ENCODE measurements at places on chromosomes 2 and 18.

DNA sequence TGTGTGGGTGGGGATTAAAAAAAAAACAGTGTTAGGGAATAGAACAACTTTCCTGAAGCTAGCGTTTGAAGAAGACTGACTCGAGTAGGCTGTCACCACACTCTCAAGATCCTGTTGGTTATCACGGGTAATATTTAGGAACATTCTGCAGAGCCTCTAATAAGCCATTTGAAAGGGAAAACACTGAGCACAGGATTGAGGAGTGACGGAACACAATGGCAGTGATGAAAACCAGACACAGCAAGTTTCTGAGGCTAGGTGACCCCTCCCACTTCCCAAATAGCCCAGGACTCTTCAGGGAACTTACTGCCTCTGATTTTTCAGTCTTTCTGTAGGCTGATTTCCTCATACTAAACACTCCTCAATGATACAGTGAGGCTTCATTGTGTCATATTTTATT is 88.2 kb upstream of the TMEM200C start:
- DNase-seq: no peak

DNA sequence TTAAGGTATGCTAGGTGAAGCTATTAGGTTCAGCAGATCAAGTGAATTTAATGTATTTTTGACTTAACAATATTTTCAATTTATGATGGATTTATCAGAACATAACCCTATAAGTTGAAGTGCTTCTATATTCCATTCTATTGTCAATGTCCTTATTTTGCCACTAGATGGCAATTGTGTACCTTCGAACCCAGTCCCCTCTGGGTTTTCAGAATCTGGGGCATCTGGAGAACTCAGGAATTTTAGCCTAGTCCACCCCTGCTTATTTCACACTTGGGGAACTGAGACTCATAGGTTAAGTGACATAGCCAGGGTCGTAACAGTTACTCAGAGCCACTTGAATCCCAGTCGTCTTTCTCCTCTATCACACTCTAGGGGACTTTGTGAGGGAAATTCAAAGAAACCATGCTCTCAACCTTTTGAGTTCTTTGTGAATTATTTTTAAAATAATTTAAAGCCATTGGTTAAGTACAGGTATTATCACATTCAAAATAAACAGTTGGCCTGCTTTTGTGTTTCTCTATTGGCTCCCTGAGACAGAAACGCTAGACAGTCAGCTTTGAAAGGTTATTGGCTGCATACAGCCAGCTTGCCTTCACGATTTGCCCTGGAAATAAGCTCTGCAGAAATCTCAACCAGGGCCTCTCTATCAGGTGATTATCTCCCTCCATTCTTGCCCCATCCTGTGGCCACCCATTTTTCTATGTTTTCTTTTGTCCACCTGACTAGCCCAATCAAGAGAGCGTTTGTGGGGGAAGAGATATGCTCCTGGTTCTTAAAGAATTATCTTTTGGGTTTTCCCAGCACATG is 145.0 kb downstream of the TTC27 start:
- DNase-seq: peak; percentile 35

DNA sequence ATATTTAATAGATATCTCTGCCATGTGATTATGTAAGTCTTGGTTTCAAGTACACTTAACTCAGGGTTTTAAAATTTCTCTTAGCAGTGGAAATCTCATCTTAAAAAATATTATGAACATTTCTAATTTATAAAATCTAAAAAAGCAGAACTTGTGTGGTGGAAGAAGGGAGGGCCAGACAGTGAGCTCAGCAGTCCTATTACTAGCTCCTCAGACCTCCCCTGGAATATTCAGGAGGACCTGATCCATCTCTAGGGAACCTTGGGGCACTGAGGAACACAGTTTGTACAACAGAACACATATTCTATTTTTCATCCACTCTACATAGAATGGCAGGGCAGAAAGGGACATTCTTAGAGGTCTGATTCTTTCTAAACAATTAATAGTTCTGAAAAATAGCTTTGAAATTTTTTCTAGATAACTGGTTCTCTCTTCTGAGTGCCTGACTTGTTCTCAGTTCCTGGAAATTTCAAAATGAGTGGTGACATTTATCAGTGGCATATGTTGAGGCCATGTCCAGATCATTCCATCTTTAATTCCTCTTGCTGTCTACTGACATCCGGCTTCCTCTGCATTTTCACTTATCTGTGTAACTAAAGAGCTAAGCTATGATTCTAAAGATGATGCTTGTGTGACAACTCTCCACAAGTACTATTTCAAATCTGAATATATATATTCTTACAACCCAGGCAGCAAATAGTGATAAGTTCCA is 8.2 kb upstream of the MAP4K4 start:
- no peak for DNase-seq

- DNase-seq: no peak
These were observed 179.0 kb downstream of the ASXL3 start for GRCh38 chr18:33757037-33757436.

GRCh38 chr2:131445896-131446295 is 30.0 kb upstream of the TUBA3D start:
- no peak for DNase-seq

DNA sequence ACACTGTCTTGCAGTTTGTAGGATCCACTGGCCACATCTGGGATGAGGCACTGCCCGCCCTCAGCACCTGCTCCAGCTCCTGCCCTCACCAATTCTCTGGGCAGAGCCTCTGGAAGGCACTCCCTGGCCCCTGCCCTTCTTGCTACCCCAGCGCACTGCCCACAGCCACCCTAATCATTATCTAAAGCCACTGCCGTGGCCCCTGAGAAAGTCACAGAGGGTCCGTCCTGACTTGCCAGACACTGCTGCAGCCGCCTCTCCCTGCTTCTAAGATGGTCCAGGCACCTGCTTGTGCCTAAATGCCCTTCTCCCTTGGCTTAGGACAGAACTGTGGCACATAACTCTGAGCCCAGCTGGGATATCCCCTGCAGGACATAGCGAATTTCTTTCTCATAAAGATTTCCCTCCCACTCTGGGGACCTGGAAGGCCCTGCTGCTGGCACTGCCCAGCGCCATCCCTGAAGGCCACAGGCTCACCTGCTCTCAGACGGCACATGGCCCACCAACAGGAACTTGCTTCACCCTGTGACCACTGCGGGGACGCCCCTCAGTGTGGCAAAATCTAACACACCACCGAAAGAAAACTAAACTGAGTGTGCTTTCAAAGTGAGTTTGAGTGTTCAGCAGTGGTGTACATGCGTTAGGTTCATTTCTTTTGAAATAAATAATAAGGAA is 244.9 kb downstream of the HDAC4 start:
- no peak for DNase-seq

DNA sequence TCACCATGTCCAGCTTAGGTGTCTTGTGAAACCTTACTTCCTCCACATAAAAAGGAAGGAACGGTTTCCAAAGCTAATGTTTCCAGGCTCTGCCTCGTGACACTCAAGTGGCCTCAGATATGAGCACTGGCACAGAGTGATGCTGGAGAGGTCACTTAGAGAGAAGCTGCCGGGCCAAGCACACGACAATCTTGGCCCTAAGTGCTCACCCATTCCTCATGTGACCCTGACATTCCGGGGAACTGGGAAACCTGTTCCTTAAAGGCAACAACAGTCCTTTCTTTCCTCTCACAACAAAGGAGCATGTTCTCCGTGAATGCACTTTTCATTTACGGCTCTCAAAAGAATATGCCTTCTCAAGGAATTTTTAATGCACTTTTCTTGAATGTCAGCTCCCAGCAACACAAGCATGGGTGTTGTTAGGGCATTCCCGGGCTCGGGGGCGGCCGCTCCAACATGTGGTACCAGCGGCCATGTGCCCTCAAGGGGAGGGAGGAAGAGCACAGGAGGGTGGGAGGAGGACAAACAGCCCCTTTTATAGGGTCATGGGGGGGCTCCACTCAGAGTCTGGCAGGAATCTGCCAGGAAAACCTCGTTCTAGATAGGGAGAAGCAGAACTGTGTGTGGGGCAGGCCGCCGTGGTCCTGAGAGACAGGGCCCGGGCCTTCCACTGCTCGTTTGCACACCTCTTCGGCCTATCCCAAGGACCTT is 118.6 kb downstream of the MBP start:
- DNase-seq: peak; percentile 36

DNA sequence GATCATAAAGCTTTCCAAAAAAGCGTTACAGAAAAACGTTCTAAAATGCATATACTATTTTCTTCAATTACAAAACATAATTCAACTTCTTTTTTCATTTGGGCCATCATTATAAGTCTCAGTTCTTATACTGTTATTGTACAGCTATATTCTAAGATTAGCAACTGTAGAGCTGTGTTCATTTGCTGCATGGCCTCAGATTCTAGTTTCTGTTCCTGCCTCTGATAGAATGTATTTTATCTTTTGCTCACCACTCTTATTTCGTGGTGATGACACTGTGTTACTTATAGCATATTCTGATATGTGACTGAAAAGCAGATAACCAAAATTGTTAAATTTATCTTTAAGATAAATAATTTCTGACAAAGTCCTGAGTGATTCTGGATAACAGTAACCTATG is 67.2 kb downstream of the PTRHD1 start:
- DNase-seq: no peak

GRCh38 chr18:46660957-46661749 is 4.1 kb upstream of the LOXHD1 start:
- peak; percentile 21 for DNase-seq

DNA sequence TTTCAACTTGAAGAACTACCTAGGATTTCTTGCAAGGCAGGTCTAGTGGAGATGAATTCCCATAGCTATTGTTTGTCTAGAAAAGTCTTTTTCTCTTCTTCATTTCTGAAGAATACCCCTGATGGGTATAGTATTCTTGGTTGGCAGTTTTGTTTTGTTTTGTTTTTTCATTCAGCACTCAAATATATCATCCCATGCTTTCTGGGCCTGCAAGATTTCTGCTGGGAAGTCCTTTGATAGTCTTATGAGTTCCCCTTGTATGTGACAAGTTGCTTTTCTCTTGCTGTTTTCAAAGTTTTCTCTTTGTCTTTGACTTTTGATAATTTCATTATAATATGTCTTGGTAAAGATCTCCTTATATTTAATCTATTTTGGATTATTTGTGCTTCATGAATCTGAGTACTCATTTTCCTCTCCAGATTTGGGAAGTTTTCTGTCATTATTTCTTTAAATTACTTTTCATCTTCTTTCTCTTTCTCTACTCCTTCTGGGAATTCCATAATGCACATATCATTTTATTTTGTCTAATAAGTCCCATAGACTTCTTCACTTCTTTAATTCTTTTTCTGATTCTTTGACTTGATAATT is 101.5 kb downstream of the DSC3 start:
- DNase-seq: no peak

GRCh38 chr2:229927817-229928321 is 5.6 kb downstream of the FBXO36 start:
- no peak for DNase-seq

GRCh38 chr2:236947294-236947693 is 138.4 kb upstream of the COPS8 start:
- no peak for DNase-seq

All from COLO829 (cell line).